ENCODE measurements at places on chromosomes 5 and 9. TPM values are rescaled to one million over a fixed set of nuclear protein-coding genes. Genes with fewer than 3 reads are reported as not detected.

Gene MCTP1
- total RNA-seq: 2.1 TPM

Gene OBP2B
- total RNA-seq: not detected

Gene SOX30
- not detected for total RNA-seq

Gene TERT
- total RNA-seq: 4.3 TPM

Gene PCDHAC2
- total RNA-seq: 1.9 TPM

Gene TSSK1B
- 0.29 TPM for total RNA-seq

Gene PPP3R2
- not detected for total RNA-seq

Gene GGTA1
- not detected for total RNA-seq

Gene PROB1
- 2.2 TPM for total RNA-seq

Gene CKMT2
- 3.7 TPM for total RNA-seq

GRCh38 chr9:112046181-112046580 lies 128.9 kb downstream of the SUSD1 start:
- no peak overlapping the region for H3K27ac ChIP-seq
- H3K36me3 ChIP-seq: peaks cover 21% of the 10 kb centered on the region
- H3K4me3 ChIP-seq: no peak overlapping the region
- peaks cover 11% of the 10 kb centered on the region for H3K4me1 ChIP-seq

GRCh38 chr5:5306696-5307095 lies 115.8 kb upstream of the ICE1 start:
- no peak overlapping the region for H3K27ac ChIP-seq
- H3K4me3 ChIP-seq: no peak overlapping the region
- H3K4me1 ChIP-seq: peaks cover 20% of the 10 kb centered on the region
- no peaks in the 10 kb centered on the region for H3K27me3 ChIP-seq
- DNase-seq: no peak

- H3K4me3 ChIP-seq: no peak overlapping the region
- no peak for DNase-seq
- H3K27me3 ChIP-seq: no peaks in the 10 kb centered on the region
- peaks cover 4% of the 10 kb centered on the region for H3K36me3 ChIP-seq
- H3K4me1 ChIP-seq: no peaks in the 10 kb centered on the region
- H3K27ac ChIP-seq: no peak overlapping the region
Measured at GRCh38 chr5:130476325-130476724, 572.1 kb downstream of the CHSY3 start.

GRCh38 chr5:80255431-80255810 lies 427 bp downstream of the SERINC5 start:
- peaks cover 8% of the 10 kb centered on the region for H3K36me3 ChIP-seq
- H3K27me3 ChIP-seq: no peaks in the 10 kb centered on the region
- peak; percentile 43 for DNase-seq
- H3K4me1 ChIP-seq: peaks cover 47% of the 10 kb centered on the region
- H3K4me3 ChIP-seq: peak overlapping the region; percentile 89

- H3K4me1 ChIP-seq: peaks cover 1% of the 10 kb centered on the region
- no peak overlapping the region for H3K4me3 ChIP-seq
- H3K36me3 ChIP-seq: no peaks in the 10 kb centered on the region
- no peaks in the 10 kb centered on the region for H3K27me3 ChIP-seq
- H3K27ac ChIP-seq: no peak overlapping the region
Measured at GRCh38 chr5:167944121-167944852, 347.2 kb upstream of the WWC1 start.

GRCh38 chr9:18397076-18397475 lies 76.9 kb upstream of the ADAMTSL1 start:
- DNase-seq: no peak
- H3K4me1 ChIP-seq: peaks cover 4% of the 10 kb centered on the region
- H3K4me3 ChIP-seq: no peak overlapping the region
- no peaks in the 10 kb centered on the region for H3K27me3 ChIP-seq
- H3K27ac ChIP-seq: no peak overlapping the region

DNA sequence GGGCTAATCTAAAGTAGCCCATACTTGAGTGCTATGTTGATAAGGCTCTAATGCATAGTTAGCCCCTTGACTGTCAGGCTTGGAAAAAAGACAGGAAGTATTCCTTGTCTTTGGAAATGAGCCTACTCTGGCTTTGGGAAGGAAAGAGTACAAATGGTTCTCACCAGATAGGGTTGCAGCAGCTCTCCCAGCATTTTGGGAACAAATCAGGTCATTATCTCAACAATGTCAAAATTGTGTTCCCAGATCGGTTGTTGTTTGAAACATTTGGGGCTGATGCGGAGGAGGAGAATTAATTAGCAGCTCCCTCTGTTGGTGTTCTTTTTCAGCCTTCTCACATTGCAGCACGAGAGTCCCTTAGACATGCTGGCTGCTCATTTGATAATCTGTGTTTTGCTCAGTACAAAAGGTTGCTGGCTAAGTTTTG lies 294.7 kb upstream of the DMRT1 start:
- peaks cover 14% of the 10 kb centered on the region for H3K36me3 ChIP-seq
- no peak for DNase-seq
- peak overlapping the region; percentile 67 for H3K27ac ChIP-seq

DNA sequence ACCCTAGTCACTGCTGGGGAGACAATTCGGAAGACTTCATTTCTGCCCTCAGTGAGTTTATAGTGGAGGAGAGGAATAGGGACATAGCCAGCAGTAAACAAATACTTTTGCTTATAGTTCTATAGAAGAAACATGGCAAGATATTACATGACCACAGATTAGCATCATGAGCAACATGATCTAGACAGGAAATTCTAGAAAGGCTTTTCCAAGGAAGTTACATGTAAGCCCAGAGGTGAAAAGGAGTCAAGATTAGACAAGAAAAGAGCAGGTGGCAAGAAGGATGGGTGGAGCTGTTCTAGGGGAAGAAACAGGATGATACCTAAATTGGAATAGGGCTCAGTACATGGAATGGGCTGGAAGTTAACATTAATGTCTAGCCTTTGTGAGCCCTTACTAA lies 82.8 kb upstream of the MYO10 start:
- no peaks in the 10 kb centered on the region for H3K4me1 ChIP-seq
- H3K4me3 ChIP-seq: no peak overlapping the region
- H3K27me3 ChIP-seq: no peaks in the 10 kb centered on the region

GRCh38 chr9:84404095-84404686 lies 63.6 kb upstream of the SLC28A3 start:
- no peaks in the 10 kb centered on the region for H3K27me3 ChIP-seq
- DNase-seq: no peak
- H3K27ac ChIP-seq: no peak overlapping the region
- peaks cover 2% of the 10 kb centered on the region for H3K4me1 ChIP-seq
- H3K36me3 ChIP-seq: peaks cover 2% of the 10 kb centered on the region

- peaks cover 77% of the 10 kb centered on the region for H3K27me3 ChIP-seq
- no peak overlapping the region for H3K4me3 ChIP-seq
- H3K27ac ChIP-seq: no peak overlapping the region
- DNase-seq: no peak
- no peaks in the 10 kb centered on the region for H3K36me3 ChIP-seq
Measured at GRCh38 chr9:135081731-135082130, 5.7 kb upstream of the OLFM1 start.

GRCh38 chr5:114265432-114266060 lies 96.3 kb upstream of the KCNN2 start:
- H3K4me3 ChIP-seq: no peak overlapping the region
- H3K36me3 ChIP-seq: no peaks in the 10 kb centered on the region
- H3K4me1 ChIP-seq: peaks cover 5% of the 10 kb centered on the region
- H3K27me3 ChIP-seq: peaks cover 10% of the 10 kb centered on the region

DNA sequence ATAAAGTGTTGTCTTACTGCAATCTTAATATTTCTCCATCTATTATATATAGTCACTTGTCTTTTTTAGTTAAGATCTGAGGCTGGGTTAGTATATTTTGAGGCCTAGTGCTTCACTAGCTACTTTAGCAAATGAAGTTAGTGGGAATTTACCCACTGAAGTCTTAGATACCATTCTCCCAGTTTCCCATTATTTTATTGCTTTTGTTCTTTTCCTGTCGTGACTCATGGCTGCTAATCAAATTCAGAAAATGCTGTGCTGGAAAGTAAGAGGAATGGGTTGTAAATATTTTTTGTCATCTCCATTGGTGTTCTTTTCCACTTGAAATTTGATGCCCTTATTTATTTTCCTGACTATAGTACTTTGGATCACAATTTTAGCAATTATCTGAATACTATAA lies 14.2 kb downstream of the TCERG1 start:
- no peak overlapping the region for H3K27ac ChIP-seq
- no peak for DNase-seq
- H3K4me3 ChIP-seq: no peak overlapping the region
- no peaks in the 10 kb centered on the region for H3K27me3 ChIP-seq
- peaks cover 29% of the 10 kb centered on the region for H3K36me3 ChIP-seq

- H3K27me3 ChIP-seq: no peaks in the 10 kb centered on the region
- DNase-seq: no peak
- no peak overlapping the region for H3K4me3 ChIP-seq
- peaks cover 5% of the 10 kb centered on the region for H3K36me3 ChIP-seq
Measured at GRCh38 chr9:75134495-75134894, 46.2 kb downstream of the OSTF1 start.

GRCh38 chr9:114301798-114302565 lies 20.9 kb upstream of the ORM1 start:
- no peak for DNase-seq
- H3K4me1 ChIP-seq: no peaks in the 10 kb centered on the region
- no peak overlapping the region for H3K27ac ChIP-seq
- H3K4me3 ChIP-seq: no peak overlapping the region

DNA sequence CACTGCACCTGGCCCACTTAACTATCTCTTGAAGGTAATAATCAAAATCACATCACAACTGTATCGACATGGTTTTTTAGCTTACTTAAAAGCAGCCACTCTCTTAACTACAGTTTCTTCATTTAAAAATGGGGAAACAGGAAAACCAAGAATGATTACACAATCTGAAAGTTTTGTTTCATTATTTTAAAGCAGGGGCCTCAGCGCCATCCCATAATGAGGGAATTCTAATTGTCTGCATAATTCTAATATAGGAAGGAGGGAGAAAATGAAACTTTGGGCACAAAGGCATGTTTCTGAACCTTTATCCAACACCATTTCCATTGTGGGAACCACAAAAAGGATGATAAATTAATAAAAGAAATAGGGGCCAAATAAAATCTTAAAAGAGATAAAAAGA lies 7.6 kb downstream of the HACD4 start:
- H3K27me3 ChIP-seq: no peaks in the 10 kb centered on the region
- H3K4me1 ChIP-seq: no peaks in the 10 kb centered on the region
- DNase-seq: no peak
- no peak overlapping the region for H3K27ac ChIP-seq
- peaks cover 10% of the 10 kb centered on the region for H3K36me3 ChIP-seq

GRCh38 chr9:115039516-115040120 lies 78.3 kb downstream of the TNC start:
- no peak overlapping the region for H3K4me3 ChIP-seq
- no peak overlapping the region for H3K27ac ChIP-seq
- no peaks in the 10 kb centered on the region for H3K36me3 ChIP-seq
- peaks cover 10% of the 10 kb centered on the region for H3K27me3 ChIP-seq
- no peak for DNase-seq

DNA sequence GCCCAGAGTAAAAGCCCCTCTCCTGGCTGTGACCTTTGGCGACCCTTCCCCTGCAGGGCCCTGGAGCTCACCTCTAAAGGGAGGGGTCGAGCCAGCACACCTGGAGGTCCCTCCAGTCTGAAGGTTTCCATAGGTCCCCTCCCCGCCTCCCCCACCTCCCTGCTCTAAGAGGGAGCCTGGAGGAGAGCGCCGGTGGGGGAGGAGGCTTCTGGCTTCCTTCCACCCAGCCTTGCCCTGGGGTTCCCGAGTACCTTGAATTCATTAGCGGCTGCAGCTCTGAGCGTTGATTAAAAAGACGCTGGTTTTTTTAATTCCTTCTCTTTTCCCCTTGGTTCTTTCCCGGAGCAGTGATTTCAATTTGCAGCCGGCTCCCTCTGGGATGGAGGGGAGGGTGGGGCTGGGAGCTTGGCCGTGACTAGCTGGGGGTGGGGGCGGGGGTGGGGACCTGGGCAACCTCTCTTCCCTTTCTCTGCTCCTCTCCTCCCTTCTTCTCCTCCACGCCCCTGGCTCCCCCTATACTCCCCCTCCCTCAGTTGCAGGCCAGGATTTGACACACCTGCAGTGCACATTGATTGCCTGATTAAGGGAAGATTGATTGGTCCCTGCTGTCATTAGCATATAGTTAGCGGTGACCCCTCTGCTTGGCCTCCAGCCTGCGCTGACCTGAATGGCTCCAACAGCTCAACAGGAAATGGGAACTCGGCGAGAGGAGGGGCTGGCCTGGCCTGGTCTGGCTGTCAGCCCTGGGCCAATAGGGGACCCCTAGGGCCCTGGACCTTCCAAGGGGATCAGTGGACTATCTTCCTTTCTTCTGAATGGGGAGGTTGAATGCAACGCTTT lies 67.5 kb upstream of the RAPGEF1 start:
- H3K27ac ChIP-seq: peak overlapping the region; percentile 56
- no peaks in the 10 kb centered on the region for H3K36me3 ChIP-seq
- peak overlapping the region; percentile 62 for H3K4me3 ChIP-seq
- peak; percentile 34 for DNase-seq
- H3K4me1 ChIP-seq: peaks cover 32% of the 10 kb centered on the region
- H3K27me3 ChIP-seq: peaks cover 10% of the 10 kb centered on the region

DNA sequence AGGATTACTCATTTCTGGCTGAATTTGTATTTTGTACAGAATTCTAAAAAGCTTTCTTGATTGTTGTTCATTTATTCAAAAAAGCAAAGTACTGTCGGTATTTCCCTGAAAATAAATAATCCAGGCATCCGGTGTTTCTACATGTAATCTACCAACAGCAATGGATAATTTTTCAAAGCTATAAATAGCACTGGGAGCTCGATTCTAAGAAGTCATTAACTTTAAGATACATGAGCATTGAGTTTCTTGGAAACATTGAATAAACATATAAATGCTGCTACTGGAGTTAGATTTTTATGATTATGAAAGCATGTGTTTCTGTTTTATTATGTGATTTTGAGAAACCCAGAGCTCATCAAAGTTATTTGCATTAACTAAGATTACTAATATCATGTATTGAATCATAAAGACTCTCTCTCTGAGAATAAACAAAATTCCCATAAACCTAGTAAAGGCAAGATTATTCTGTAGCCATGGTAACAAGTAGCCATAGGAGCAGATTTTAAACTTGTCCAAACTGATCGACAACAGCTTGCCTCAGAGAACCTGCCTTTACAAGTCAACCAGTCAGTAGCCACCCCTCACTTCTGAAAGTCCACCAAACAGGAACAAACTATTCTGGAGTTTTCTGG lies 197.0 kb downstream of the DRD1 start:
- DNase-seq: no peak
- no peak overlapping the region for H3K27ac ChIP-seq
- H3K4me3 ChIP-seq: no peak overlapping the region
- no peaks in the 10 kb centered on the region for H3K36me3 ChIP-seq
- peaks cover 3% of the 10 kb centered on the region for H3K4me1 ChIP-seq

GRCh38 chr5:145478651-145479050 lies 356.5 kb downstream of the PRELID2 start:
- H3K36me3 ChIP-seq: no peaks in the 10 kb centered on the region
- H3K27me3 ChIP-seq: no peaks in the 10 kb centered on the region
- H3K4me3 ChIP-seq: no peak overlapping the region
- no peaks in the 10 kb centered on the region for H3K4me1 ChIP-seq

DNA sequence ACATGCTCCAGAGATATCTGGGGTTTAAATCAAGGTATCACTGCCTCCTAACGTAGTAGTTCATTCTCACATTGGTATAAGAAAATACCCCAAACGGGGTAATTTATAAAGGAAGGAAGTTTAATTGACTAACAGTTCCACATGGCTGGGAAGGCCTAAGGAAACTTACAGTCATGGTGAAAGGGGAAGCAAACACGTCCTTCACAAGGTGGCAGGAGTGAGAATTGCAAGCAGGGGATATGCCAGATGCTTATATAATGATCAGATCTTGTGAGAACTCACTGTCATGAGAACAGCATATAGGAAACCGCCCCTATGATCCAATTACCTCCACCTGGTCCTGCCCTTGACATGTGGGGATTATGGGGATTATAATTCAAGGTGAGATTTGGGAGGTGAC lies 1280.2 kb upstream of the C9orf72 start:
- no peaks in the 10 kb centered on the region for H3K27me3 ChIP-seq
- DNase-seq: no peak
- H3K4me3 ChIP-seq: no peak overlapping the region
- H3K27ac ChIP-seq: no peak overlapping the region
- H3K4me1 ChIP-seq: no peaks in the 10 kb centered on the region

All from progenitor cell of endocrine pancreas (in vitro differentiated cells).